ENCODE measurements at places on chromosomes 2 and 18. TPM values are rescaled to one million over a fixed set of nuclear protein-coding genes. Genes with fewer than 3 reads are reported as not detected.
A peak's percentile ranks its signal among the peaks of the same experiment; 100 is the strongest.

GRCh38 chr2:230987137-230988020, 8.5 kb upstream of the SPATA3 start:
- peak; percentile 78 for DNase-seq

GRCh38 chr2:45964223-45964841, 312.9 kb downstream of the PRKCE start:
- DNase-seq, result peak; percentile 66

DNA sequence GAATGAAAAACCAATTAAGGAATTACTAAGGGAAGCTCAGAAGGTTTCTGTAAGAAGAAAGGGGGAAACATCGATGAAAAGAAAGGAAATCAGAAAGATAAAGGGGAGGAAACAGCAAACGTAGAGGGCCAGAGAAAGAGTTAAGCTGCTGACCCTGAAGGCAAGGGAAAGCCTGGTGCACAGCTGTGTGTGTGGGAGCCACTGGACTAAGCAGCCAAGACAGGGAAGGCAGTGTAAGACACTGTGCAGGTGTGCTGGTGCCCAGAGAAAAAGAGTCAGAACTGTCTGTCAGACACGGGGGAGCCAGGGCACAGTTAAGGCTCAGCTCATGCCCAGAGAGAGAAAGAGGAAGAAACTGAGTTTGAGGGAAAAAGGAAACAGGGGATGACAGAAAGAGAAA, 104.0 kb downstream of the HIBCH start:
- no peak for DNase-seq

GRCh38 chr2:130875935-130876334, 39.2 kb downstream of the ARHGEF4 start:
- DNase-seq, result no peak

DNA sequence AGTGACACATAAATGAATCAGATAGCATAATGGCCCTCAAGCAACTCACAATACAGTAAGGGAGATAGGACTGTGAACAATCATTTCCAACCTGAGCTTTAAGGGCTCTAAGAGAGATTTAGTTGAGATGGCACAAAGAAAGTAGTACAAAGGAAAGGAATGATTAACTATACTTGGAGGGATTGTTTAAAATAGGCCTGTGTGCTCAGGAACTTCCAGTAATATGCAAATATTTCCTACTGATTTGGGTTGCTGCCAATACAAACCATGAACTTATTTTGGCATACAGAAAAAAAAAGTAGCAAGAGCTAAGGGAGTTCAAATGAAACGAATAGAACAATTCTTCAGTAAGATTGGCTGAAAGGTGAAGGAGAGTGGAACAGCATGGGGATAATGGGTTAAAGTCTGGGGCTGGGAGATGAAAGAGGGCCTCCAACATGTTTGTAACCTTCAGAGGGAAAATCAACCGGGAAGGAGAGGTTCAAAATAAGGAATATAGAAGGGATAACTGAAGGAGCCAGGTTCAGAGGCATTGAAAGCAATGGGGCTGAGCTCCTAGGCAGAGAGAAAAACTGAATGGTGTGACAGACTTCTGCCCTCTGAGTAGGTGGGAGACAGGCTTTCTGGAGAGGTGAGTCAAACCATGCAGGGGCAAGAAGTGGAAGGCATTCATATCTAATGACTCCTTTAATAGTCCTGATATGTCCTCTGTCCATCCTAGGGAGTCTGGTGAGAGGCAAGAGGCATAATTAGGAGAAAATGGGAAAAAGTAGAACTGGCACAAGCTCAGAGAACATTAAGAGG, 83.5 kb downstream of the DNAH7 start:
- DNase-seq, result no peak

DNA sequence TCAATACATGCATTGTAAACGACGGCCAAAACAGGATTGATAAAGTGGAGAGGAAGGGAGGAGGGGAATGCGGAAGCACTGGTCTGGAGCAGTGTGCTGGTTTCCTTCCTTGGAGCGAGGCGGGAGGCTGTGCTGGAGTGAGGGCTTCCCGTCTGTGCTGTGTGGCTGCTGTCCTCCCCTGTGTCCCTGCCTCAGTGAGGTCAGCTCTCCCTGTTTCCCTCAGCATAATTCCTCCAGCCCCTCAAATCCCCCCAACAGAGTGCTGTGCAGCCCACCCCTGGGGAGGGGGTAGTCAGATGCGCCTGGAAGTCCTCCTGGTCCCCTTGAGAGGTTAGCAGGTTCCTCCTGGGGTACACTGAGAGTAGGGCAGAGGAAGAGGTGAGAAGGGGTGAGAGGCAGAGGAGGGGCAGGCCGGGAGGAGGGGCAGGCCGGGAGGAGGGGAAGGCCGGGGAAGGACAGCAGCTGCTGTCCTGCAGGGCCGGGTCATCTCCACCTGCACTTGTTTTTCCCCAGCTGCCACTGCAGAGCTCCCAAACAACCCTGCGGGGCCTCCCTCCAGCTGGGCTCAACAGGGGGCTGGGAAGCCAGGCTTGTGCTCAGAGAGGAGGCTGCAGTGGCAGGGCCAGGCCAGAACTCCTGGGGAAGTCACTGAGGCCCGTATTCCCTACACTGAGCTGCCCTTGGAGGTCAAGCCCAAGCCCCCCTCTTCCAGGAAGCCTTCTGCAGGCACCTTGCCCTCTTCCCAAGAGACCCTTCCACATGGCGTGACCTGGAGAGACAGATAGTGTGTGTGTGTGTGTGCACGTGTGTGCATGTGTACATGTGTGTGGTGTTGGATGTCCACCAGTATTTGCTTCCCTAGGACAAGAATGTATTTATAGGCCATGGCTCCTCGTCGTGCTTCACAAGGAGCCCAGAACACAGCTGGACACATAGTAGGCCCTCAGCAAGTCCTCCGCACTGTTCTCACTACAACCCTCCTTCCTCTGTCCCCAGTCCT, 13.2 kb upstream of the ATP6V1B1 start:
- DNase-seq, result no peak

GRCh38 chr2:158489366-158490112, 32.8 kb downstream of the PKP4 start:
- no peak for DNase-seq

Gene CCDC178
- total RNA-seq, result 5.4 TPM

Gene EN1
- total RNA-seq, result not detected
